ENCODE measurements at places on chromosomes 3 and 15. TPM values are rescaled to one million over a fixed set of nuclear protein-coding genes. Genes with fewer than 3 reads are reported as not detected.

Gene CACNA1D
- total RNA-seq, result 3.8 TPM

Gene KCNMB3
- total RNA-seq, result 2.8 TPM

Gene LIPH
- total RNA-seq, result under 0.01 TPM

Gene CLN6
- total RNA-seq, result 17.4 TPM

Gene KLF15
- total RNA-seq, result 103 TPM

Gene KIF9
- total RNA-seq, result 2.5 TPM

Gene ISG20
- total RNA-seq, result 6.8 TPM

Gene GOLGA8J
- not detected for total RNA-seq

Gene FAM81A
- under 0.01 TPM for total RNA-seq

Gene WDR49
- total RNA-seq, result 0.42 TPM

Gene PODXL2
- total RNA-seq, result 1.4 TPM

Gene CCDC13
- total RNA-seq, result 2.3 TPM

Gene GCNT3
- 0.37 TPM for total RNA-seq

Gene GOLGA8Q
- 2.7 TPM for total RNA-seq

Gene CCR5
- 0.23 TPM for total RNA-seq

Gene MNS1
- 1.3 TPM for total RNA-seq

Gene ABHD10
- total RNA-seq, result 22.1 TPM

Gene GOLGA6L9
- total RNA-seq, result 1.3 TPM

Gene BCL6
- 71.8 TPM for total RNA-seq

Gene SLC51B
- total RNA-seq, result 2.1 TPM

Gene ARPP19
- 55.6 TPM for total RNA-seq

Gene SELENOT
- 107 TPM for total RNA-seq

Gene KY
- 0.08 TPM for total RNA-seq

Gene CLEC3B
- total RNA-seq, result 8.9 TPM

All from liver (tissue), 10 donors.